ENCODE measurements at places on chromosomes 11 and 22. TPM values are rescaled to one million over a fixed set of nuclear protein-coding genes. Genes with fewer than 3 reads are reported as not detected.

The OR52H1 gene
- total RNA-seq = 0.66 TPM

The HTR3B gene
- total RNA-seq = not detected

The GDPD4 gene
- total RNA-seq = not detected

The SCUBE2 gene
- 13.2 TPM for total RNA-seq

The SMTN gene
- total RNA-seq = 97.1 TPM

The TRAF6 gene
- 16.7 TPM for total RNA-seq

The NCF4 gene
- 5.1 TPM for total RNA-seq

The LRRC56 gene
- total RNA-seq = 1.2 TPM

The APOL1 gene
- total RNA-seq = 4.3 TPM

The KCNK4 gene
- total RNA-seq = 1.8 TPM

The SUSD2 gene
- 2.6 TPM for total RNA-seq

The TBX10 gene
- total RNA-seq = not detected

The KLHDC7B gene
- total RNA-seq = 0.05 TPM

The DLG2 gene
- total RNA-seq = 73.8 TPM

The TH gene
- 2.3 TPM for total RNA-seq

The GAL3ST1 gene
- 2.7 TPM for total RNA-seq

The C1QTNF6 gene
- 18.4 TPM for total RNA-seq

The GNG3 gene
- total RNA-seq = 3.0 TPM

The C1QTNF5 gene
- total RNA-seq = 47.1 TPM

The RAG2 gene
- total RNA-seq = 0.49 TPM

The OTOG gene
- total RNA-seq = not detected

The ALDH3B2 gene
- total RNA-seq = 0.55 TPM

The HOATZ gene
- total RNA-seq = not detected

The FAT3 gene
- 83.2 TPM for total RNA-seq

The PKP3 gene
- total RNA-seq = 5.5 TPM

The NNMT gene
- total RNA-seq = 2.1 TPM

The DGCR6 gene
- total RNA-seq = 7.1 TPM

The CNGA4 gene
- 0.27 TPM for total RNA-seq

The VWA5A gene
- 23.7 TPM for total RNA-seq

The IGF2 gene
- total RNA-seq = 458 TPM

The STX3 gene
- 129 TPM for total RNA-seq

The DCDC1 gene
- total RNA-seq = 34.7 TPM

The NXPE2 gene
- 0.33 TPM for total RNA-seq

The KIF18A gene
- 8.7 TPM for total RNA-seq

The VPREB1 gene
- 0.66 TPM for total RNA-seq

The DDI1 gene
- not detected for total RNA-seq

The TBX1 gene
- total RNA-seq = 2.2 TPM

The LDHAL6A gene
- not detected for total RNA-seq

The LRRC4C gene
- 45.4 TPM for total RNA-seq

The GGTLC2 gene
- total RNA-seq = not detected

The KDM4E gene
- not detected for total RNA-seq

The TM7SF2 gene
- 45.1 TPM for total RNA-seq

The TMPRSS5 gene
- 5.1 TPM for total RNA-seq

The RTL10 gene
- 24.4 TPM for total RNA-seq

The FGF19 gene
- total RNA-seq = 1.2 TPM

The KIRREL3 gene
- 9.6 TPM for total RNA-seq

The FDXACB1 gene
- 4.9 TPM for total RNA-seq

The MOGAT2 gene
- not detected for total RNA-seq

The IL17REL gene
- 0.55 TPM for total RNA-seq

The ARHGAP8 gene
- 3.2 TPM for total RNA-seq

The MMP12 gene
- total RNA-seq = not detected

The CDC42EP2 gene
- total RNA-seq = 12.8 TPM

The PHLDB1 gene
- total RNA-seq = 93.2 TPM

The SYT13 gene
- total RNA-seq = 19.8 TPM

The CADM1 gene
- 455 TPM for total RNA-seq

The RBM14 gene
- total RNA-seq = 100 TPM

The EIF1AD gene
- 34.6 TPM for total RNA-seq

The MLC1 gene
- 7.2 TPM for total RNA-seq

The SLC37A2 gene
- total RNA-seq = 2.5 TPM

All from camera-type eye (tissue), 1 donor.